ENCODE measurements at places on chromosomes 1 and 21.

- no peak for DNase-seq
Measured at GRCh38 chr1:8989821-8990220, 36.4 kb downstream of the SLC2A7 start.

DNA sequence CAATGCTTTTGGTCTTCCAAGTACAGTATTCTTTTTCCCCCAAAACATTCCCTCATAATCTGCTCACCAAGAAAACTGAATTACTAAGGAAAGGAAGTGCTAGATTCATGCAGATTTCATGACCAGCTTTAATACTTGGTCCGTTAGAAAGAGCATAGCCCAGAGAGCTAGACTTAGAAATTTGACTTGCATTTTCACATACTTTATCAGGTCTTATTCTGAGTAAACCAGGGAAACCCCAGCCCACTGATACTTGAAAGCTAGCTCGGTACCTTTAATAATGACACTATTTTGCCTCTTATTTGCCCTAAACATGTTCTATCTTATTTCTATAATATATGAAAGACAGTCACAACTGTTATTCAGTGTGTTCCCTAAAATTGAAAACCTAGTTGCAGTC, 204.5 kb downstream of the TTLL7 start:
- no peak for DNase-seq

DNA sequence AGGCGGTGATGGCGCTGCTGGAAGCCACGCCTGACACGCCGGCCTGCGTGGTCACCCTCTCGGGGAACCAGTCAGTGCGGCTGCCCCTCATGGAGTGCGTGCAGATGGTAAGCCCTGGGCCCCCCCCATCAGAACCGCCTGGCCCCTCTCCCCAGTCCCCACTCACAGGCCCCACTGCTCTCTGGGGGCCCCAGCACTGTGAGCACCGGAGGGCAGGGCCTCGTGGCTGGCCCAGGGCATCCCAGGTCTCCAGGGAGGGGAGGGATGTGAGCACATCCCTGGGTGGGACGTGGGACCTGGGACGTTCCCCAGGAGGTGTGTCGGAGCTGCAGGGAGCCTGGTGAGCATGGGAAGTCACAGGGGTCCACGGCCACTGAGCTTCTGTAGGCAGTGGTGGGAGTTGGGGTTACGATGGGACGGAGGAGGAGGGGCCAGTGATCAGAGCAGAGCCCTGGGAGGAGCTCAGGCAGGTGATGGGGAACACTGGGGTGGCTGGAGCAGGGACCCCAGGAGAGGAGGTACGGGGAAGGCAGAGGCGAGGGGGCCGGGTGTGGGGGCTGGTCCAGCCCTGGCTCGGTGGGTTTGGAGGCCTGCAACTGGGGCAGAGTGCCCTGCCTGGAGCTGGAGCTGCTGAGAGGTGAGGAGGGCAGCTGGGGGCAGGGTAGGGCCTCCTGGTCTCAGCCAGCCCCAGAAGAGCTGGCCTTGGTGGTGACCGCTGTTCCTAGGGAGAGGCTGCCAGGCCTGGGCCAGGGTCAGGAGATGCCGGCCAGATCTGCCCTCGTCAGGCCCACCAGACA, 18.8 kb downstream of the PFKL start:
- no peak for DNase-seq

GRCh38 chr1:16924216-16924918, 2.6 kb downstream of the CROCC start:
- no peak for DNase-seq

- DNase-seq, result no peak
Measured at GRCh38 chr1:167469280-167469965, 48.9 kb downstream of the CD247 start.

- DNase-seq, result no peak
Measured at GRCh38 chr1:49333906-49334305, 557.2 kb upstream of the BEND5 start.

DNA sequence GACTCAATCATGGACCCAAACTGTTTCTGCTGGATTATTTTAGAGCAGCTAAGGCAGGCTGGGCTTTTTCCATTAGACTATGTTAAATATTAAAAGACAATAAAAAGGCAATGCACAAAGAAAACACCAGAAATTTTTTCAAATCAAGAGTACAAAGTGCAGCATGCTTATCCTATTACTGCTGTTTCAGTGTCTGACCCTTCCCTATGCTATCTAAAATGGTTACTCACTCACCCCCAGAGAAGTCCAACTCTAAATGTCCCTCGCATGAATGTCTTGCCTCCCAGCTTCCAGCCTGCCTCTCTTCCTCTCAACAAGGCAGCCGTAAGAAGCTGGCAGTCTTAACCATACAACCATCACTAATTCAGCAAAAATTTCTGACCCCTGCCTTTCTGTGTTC, 108.7 kb upstream of the SYT6 start:
- DNase-seq, result no peak

- DNase-seq, result no peak
Measured at GRCh38 chr1:228091084-228091483, 8.6 kb downstream of the ARF1 start.

DNA sequence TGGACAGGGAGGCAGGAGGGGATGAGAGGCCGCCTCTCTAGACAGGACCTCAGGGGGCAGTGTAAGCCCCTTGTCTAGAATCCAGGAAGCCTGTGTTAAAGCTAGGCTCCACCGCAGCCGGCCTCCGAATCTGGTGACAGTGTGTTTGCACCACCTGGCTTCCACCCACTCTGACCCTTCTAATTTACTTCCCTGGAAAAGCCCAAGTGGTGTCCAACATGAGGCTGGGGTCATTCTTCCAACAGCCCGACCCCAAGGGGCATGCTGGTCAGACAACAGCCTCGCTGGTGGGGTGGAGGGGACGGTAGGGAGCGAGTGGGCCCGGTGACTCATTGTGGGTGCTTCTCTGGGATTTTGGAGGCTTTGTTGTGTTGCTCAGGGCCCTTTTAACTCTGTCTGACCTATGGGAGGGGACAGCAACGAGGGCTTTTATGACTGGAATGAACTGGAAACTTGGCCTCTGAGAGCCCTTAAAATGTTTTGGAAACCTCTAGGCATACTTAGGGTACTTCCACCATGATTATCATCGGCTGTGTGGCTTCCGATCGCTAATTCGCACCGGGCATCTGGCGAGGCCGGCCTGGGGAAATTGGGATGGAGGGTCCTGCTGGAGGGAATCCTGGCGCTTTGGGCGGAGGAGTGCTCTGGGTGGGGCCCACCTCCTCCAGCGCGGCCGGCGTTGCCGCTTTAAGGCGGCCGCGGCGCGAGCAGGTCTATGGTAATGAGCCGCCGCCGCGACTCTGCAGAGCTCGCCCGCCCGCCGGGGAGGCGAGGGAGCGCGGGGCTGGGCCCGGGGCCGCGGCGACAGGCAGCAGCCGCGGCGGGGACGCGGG, at the start of gene CELSR2:
Gene CELSR2 (plus strand): TSS at position 743 of the 833 bp plus-strand sequence. CDS start 541 bp downstream, outside the sequence.
- DNase-seq, result no peak

DNA sequence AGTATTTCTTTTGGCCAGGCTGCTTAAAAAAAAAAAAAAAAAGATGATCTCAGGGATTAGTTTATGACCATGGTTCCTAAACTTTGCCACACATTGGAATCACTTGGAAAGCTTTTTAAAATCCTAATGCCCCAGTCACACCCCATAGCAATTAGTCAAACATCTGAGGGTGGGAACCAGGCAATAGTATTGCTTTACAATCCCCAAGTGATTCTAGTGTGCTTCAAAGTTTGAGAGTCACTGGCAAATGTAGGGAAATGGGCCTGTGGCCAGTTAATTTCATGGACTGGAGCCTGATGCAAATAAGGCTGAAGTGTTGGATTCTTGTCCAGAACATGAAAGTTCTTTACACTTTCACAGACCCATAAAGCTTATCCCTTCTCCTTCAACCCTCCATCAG, 374.6 kb upstream of the ESRRG start:
- no peak for DNase-seq

Data from right renal pelvis (tissue), 4 donors.